CD4-positive, alpha-beta memory T cell (primary cell): ENCODE measurements at places on chromosomes 11 and 22.
A peak's percentile ranks its signal among the peaks of the same experiment; 100 is the strongest.

DNA sequence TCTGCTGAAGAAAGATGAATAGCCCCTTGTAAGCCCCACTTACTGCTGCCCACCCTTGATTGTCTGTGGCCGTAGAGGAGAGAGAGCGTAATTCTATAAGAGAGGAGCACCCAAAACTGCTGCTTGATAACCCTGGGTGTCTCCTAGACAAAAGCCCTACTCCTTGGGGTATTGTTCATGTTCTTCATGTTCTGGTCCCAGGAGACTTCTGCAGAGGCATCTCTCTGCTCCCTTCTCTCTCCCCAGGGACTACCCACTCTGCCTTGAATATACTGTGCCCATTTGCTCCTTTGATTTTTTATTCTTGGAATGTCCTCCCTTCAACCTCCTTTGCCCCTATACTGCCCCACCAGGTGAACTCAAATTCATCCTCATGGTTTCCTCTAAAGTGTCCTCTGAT is 417.8 kb upstream of the CADM1 start:
- DNase-seq, result no peak

- no peak for DNase-seq
These were observed 2.6 kb upstream of the TCIRG1 start for GRCh38 chr11:68036141-68036716.

DNA sequence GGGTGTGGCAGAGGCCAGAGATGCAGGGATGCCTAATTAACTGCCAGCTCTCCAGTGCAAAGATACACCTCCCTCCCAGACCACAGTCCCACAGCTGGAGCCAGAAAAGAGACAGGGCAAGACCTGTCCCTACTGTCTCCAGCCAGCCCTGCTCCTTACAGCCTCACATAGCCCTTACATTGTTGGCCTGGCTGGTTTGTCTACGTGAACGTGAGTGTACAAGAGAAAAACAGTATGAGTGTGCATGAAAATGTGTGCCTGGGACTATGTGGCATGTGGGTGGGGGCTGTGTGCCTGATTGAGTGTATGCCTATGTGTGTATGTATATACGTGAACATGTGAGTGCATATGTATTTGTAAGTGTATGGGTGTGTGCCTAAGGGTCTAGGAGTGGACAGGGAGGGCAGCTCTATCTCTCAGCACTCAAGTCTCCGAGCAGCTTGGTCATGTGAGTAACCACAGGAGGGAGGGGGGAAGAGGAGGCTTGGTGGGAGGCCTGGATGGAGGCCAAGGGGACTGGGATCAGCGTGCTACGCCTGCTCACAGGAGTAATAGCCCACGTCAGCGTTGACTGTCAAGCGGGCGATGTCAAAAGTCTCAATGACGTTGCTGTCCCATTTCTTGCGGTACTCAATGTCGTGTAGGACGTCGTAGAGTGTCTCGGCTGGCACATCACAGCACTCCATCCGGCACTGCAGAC is 6.6 kb upstream of the ARAP1 start:
- no peak for DNase-seq

DNA sequence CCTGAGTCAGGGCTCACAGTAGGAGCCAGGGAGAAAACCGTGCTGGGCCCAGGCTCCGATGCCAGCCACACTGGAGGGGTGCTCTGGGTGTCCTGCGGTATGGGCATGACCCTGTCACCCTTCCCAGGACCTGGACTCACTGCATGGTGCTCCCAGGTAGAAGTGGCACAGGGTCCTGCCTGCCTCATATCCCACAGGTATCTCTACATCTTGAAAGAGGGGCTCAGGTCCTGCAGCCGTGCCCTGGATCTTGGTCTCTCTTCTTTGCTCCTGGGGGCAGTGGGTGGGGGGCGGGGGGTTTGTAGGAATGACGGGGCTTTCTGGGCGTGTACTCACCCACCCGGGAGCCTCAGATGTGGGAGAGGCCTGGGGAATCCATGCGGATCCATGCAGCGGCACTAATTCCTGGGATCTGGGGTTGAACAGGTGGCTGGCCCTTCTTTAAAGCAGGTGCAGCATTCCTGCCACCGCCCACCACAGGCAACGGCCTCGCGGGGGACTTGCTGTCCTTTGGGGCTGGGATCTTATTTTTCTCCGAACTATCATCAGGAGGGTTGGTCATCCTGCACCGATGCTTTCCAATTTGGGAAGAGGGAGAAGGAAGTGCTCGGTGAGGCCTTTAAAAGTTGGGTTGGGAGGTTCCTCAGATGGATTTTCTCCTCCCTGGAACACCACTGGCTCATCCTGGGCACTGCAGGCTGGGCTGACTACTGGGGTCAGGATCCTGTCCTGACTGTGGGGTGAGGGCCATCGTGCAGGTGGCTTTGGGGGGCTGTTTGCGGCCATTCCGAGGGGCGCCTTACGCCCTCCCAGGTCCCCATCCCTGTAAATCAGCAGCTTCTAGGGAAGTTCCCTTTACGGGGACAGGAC is 886.4 kb downstream of the BRD1 start:
- DNase-seq, result no peak

DNA sequence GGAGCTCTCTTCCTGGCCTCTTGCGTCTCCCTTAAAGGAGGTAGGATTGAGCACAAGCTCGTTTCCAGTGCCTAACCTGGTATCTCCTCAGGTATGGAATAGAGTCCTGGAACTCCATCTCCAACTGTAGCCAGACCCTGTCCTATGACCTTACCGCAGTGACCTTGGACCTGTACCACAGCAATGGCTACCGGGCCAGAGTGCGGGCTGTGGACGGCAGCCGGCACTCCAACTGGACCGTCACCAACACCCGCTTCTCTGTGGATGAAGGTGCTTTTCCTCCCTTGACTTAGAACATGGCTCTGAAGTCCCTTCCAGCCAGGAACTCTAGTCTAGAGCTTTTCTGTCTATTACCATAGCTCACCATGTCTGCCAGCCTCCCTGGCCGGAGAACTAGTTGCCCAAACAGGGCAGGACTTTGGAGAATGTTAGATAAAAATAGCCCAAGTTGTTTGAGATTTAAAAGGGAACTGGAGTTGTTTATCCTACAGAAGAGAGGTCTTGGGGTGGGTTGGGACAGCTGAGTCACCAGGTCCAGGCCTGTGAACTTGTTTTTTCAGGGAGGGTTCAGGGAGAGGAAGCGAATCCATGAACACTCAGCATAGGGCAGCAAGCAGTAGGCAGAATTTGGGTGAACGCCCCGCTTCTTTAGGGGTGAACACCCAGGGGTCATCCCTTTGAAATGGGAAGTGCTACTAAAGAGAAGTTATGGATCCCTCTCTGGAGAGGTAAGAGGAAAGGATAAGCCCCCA is 3.3 kb downstream of the IL10RA start:
- no peak for DNase-seq

GRCh38 chr22:29722587-29722986 is 2.8 kb downstream of the CABP7 start:
- DNase-seq, result no peak

- no peak for DNase-seq
These were observed 78.4 kb downstream of the RBFOX2 start for GRCh38 chr22:35950262-35950661.

DNA sequence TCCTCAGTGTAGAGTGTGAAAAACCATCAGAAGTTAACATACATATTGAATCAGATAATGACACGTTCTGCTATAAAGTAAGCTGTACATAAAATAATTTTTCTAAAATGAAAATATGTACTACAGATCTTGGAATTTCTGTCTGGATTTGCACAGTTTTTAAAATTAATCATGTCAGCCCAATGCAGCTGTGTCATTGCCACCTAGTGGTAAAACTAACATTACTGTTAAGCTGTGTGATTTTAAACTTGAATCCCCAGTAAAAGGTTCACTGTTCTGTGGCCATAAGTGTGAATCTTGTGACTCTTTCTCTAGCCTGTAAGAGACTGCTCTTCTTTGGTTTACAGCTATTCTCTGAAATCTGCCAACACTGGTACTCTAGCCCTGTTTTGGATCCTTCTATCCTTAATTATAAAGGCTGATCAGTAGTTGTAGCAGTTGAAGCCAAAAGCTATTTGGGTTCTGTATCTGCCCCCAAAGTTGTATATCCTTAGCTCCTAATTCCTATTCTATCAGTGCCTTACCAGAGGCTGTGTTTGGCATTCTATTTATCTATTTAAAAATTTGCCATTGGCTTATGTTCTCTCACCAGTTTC is 4.0 kb downstream of the JRKL start:
- peak; percentile 30 for DNase-seq

DNA sequence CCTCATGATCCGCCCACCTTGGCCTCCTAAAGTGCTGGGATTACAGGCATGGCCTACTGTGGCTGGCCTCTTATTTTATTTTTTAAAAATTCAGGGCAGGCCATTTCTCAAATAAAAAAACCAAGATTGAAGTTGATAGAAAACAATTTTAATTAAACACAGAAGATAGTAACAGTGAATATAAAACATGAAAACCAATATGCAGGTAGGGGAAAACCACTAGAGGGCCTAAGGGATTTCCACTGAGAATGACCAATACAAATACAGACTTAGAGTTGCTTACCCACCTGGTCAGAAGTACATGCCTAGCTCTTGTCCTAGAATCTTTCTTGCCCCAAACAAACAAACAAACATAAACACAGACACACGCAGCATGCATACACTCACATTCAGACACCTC is 1.7 kb upstream of the RTCB start:
- DNase-seq, result no peak

- DNase-seq, result no peak
These were observed 6.5 kb upstream of the ELFN2 start for GRCh38 chr22:37433786-37434185.

- no peak for DNase-seq
These were observed 36.1 kb upstream of the PHOX2A start for GRCh38 chr11:72280037-72280436.

DNA sequence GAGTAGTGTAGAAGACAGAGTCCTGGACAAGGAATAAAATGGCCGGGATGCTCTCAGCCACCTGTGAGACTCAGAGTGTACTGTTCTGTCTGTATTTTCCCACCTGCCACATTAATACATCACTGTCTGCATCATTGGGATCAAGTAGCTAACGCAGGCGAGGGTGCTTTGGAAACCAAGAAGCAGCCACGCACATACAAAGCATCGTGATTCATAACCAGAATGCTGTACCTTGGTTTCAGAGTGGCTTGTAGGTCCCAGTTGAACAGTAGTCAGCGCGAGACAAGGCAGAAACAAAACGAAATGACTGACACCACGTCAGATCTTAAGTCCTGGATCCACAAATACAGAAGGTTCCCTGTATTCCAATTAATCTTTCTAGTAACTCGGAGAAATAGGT is 198.3 kb downstream of the GRIK4 start:
- no peak for DNase-seq

DNA sequence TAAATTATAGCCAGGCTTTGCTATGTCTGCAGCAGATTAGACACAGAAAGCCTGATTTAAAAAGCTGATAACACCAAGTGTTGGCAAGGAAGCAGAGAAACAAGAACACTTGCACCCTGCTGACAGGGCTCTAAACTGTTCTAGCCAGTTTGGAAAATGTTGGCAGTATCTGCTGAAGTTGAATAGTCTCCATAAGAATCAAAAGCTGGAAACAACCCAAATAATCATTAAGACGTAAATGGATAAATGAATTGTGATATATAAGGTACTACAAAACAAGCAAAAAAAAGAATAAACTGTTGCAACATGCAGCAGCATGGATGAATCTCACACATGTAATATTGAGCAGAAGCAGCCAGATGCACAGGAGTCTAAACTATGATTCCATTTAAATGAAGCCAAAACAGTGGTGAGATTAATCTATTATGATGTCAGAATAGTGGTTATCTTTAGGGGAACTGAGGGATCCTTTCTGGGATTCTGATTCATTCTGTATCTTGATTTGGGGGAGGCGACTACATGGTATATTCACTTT is 40.4 kb upstream of the ADORA2A start:
- no peak for DNase-seq

DNA sequence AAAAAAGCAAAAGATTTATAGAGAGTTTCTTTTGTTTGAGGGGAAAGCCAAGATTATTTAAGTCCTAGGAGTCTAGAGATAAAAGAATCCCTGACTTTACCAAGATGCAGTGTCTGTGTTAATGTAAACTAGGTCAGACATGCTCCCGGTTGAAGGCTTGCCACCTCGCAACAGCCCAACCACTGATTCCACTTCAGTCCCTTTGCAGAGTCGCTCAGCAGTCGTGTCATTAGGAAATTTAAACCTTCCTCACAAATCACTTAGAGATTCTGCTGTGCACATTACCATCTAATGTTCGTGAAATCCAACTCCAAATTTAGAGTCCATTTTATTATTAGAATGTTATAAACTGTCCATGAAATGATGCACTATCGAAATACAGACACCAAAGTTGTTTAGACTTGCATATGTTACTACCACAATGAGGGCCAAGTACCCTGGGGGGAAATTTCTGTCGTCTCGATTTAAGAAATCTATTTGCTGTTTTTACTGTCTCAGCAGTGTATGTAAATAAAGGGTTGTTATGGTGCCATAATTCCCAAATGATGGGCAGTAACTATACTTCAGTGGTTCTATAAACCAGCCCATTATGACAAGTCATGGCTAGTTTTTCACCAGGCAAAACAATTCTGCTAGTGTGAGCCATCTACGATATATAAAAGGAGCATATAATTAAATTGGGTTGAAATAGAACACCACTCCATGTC is 101.4 kb upstream of the MTNR1B start:
- DNase-seq, result no peak

- DNase-seq, result no peak
These were observed 9.4 kb upstream of the IGSF9B start for GRCh38 chr11:133966172-133966651.

DNA sequence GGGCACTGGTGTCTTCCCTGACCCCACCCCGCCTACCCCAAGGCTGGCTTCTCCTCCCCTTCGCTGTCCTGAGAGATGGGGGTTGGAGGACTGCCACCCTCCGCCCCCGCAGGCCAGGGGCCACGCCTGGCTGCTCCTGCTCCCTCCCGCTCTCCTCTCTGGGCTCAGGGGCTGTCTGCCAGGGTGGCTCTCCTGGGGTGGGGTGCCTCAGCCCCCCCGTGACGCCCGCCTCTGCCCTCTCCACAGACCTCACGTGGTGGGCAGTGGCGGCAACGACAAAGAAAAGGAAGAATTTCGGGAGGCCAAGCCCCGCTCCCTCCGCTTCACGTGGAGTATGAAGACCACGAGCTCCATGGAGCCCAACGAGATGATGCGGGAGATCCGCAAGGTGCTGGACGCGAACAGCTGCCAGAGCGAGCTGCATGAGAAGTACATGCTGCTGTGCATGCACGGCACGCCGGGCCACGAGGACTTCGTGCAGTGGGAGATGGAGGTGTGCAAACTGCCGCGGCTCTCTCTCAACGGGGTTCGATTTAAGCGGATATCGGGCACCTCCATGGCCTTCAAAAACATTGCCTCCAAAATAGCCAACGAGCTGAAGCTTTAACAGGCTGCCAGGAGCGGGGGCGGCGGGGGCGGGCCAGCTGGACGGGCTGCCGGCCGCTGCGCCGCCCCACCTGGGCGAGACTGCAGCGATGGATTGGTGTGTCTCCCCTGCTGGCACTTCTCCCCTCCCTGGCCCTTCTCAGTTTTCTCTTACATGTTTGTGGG is 8.1 kb downstream of the RCOR2 start:
- no peak for DNase-seq

GRCh38 chr11:126124231-126124661 is 61.6 kb upstream of the CDON start:
- no peak for DNase-seq
